Esophagus mucosa (tissue), 1 donor: ENCODE measurements at places on chromosomes 3 and 15. TPM values are rescaled to one million over a fixed set of nuclear protein-coding genes. Genes with fewer than 3 reads are reported as not detected.

Gene DENND6A
- 23.5 TPM for total RNA-seq

Gene ITGA11
- total RNA-seq: 0.48 TPM

Gene TASOR
- 30.0 TPM for total RNA-seq

Gene FOXB1
- not detected for total RNA-seq

Gene PPCDC
- total RNA-seq: 13.6 TPM

Gene ASB14
- not detected for total RNA-seq

Gene ACTC1
- 0.92 TPM for total RNA-seq

Gene ZDHHC3
- 72.3 TPM for total RNA-seq

Gene FAM81A
- 1.2 TPM for total RNA-seq

Gene FANCD2OS
- not detected for total RNA-seq

Gene CACNA2D2
- 0.08 TPM for total RNA-seq

DNA sequence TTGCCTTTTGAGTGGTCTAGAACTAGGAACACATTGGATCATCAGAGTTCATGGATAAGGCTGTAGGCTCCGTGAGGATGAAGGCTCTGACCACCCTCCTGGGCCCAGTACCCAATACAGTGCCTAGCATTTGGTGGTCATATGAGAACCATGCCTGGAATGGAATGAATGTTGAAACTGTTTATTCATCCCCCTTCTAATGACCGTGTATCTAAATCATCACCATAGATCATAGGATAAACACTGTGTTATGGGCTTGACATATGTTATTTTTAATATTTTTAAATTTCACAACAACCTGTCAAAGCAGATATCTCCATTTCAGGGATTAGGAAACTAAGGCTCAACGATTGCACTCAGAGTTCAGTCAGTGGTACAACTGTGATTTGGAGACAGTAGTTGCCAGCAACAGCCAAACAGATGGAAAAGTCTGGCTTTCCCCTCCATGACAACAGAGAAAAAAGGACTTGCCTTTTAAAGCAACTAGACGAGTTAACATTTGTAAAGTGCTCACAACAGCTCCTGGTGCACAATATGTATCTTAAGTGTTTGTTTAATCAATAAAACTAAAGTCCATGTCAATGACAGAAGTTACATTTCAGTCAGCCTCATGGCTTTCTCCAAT is 89.6 kb downstream of the TMEM266 start:
- ATAC-seq: no peak

GRCh38 chr15:39260391-39260790 is 320.5 kb upstream of the THBS1 start:
- no peak for ATAC-seq

DNA sequence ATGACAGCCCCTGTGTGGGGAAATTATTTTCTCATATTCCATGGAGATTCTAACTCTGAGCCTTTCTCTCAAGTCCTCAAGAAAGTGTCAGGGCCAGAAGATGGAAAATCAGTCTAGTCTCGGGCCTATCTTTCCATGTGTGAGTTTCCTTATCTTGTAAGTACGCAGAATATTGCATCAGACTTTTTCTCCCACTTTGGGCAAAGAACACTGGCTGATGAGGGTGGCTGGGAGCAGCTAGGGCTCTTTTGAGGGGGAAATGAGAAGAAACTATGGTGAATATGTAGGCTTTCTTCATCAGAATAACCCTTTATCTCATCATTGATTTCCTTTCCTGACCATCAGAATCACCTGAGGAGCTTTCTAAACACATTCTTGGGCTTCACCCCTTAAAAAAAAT is 264.0 kb downstream of the CLSTN2 start:
- no peak for ATAC-seq

- no peak for ATAC-seq
Measured at GRCh38 chr15:38017721-38018120, 83.3 kb downstream of the TMCO5A start.

DNA sequence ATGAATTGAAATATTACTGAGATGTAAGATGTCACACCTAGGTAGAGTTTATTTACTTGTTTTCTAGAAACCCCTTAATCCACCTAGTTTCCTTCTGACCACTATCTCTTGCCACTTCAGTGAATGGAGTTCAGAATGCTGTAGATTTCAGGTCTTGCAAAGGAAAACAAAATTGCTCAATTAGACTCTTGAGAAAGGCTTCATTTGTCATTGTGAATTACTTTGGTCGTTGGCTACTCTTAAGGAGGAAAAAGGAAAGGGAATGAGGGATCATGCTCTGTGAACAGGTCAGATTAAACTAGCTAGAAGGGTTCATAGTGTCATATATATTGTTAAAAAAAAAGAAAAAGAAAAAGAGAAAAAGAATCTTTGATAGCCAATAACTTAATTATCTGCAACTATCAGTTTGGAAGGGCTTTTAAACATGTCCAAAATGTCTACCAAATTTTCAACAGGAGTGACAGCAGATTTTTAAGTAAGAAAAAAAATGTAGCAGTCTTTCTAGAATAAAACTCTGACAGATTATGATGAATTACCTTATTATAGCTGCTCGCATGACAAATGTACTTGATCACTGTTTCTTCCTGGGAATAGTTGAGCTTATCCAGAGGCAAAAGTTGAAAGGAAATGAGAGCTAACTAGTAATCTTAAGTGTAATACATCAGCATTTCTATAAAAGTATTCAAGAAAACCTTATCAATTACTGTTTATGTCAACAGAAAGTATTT is 543.5 kb downstream of the CADM2 start:
- ATAC-seq: no peak

DNA sequence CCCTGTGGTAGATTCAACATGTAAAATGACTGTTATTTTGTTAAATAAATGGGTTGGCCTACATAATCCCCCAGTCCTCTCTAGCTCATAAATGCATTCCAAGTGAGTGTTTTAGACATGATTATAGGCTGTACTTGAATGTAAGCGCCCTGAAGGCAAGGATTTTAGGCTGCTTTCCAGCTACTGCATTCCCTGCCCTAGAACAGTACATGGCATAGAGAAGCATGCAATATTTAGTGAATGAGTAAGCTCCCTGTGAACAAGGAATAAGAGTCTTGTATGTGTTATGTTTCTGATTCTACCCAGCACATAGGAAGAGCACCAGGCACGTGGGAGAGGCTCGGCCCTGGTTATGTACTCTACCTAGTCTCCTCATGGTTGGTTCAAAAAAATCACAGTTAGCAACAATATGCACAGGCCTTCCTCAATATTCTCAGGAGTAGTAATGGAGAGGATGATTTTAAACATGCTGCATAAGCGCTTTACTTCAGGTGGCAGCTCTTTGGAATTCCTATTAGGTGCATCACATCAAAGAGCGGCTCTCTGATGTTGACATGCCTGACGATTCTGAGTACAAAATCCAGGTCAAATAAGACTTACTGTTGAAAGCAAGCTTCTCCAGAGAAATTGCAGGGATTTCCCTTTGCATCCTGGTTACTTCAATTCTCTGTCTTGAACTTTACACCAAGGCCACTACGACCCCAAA is 456.6 kb downstream of the MAGI1 start:
- peak; percentile 11 for ATAC-seq

- ATAC-seq: no peak
Measured at GRCh38 chr15:49709646-49710214, 88.9 kb downstream of the DTWD1 start.

DNA sequence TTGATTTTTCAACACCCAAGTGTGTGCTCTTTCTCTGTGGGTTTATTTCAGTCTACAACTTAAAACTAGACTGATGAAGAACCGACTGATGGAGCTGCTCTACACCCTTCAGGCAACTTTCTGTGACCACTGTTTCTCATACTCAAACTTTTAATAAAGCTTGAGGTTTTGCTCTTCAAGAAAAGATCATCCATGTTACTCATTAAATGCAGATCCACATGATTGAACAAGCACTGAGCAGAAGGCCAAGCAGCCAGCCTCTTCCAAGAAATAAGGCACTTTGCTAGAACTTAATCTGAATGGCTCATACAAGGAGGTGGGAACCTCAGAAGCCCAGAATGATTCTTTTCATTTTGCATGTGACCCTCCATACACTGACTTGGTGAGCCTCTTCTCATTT is 8.7 kb downstream of the SLC27A2 start:
- ATAC-seq: no peak

- ATAC-seq: peak; percentile 23
Measured at GRCh38 chr3:188975600-188976314, 196.0 kb upstream of the TPRG1 start.

- ATAC-seq: no peak
Measured at GRCh38 chr15:39685999-39686613, 96.5 kb downstream of the FSIP1 start.

- ATAC-seq: peak; percentile 77
Measured at GRCh38 chr3:156151824-156152428, 31.5 kb downstream of the KCNAB1 start.

- ATAC-seq: no peak
Measured at GRCh38 chr3:53229171-53229570, 26.7 kb downstream of the TKT start.

- ATAC-seq: no peak
Measured at GRCh38 chr15:59540654-59541053, 70.9 kb upstream of the GCNT3 start.

GRCh38 chr3:187932530-187932929 is 187.3 kb upstream of the BCL6 start:
- ATAC-seq: no peak

GRCh38 chr3:125257536-125257935 is 45.0 kb upstream of the SLC12A8 start:
- ATAC-seq: no peak

- ATAC-seq: no peak
Measured at GRCh38 chr15:74730619-74731316, 5.4 kb upstream of the CYP1A1 start.

DNA sequence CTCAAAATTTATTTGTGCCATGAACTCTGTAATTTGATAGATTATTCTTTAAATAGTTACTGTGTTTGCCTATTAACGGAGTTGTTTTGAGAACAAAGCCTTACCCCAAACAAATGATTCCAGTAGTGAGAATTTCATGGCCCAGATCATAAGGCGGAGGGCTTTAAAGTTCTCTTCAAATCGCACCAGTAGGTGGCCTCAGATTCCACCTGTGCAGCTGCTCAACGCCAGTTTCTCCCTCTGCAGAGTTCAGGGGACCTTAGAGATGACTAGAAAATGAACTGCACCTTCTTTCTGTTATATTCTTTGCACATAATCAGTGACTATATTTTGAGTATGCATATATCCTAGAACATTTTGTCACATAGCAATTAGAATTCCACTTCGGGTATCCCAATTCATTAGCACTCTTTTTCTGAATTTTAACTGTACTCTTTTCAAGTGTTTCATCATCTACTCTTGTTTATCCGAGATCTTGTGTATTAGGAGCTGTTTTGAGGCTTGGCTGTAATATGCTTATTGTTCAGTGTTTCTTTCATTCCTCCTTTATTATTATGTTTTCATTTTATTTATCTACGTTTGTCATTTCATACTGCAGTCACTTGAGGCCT is 232.6 kb upstream of the CHRM5 start:
- peak; percentile 51 for ATAC-seq

GRCh38 chr3:37544869-37545352 is 316.8 kb upstream of the CTDSPL start:
- ATAC-seq: no peak

DNA sequence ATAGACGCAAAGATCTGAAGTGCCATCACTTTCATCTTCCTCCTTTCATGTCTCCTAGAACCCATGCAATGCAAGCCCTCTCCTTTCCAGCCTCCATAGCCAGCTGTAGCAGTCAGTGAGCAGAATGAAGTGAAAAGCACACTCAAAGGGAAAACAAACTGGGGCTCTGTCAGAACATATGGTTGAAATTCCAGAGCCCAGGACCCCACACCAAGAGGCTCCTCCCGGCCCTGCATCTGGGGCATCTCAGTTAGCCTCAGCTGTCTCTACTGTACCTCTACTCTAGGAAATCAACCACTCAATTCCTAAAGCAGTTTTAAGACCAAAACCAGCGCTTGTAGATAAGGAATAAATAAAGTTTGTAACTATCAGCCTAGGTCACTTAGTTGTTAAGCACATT is 73.8 kb upstream of the P3H2 start:
- ATAC-seq: no peak

GRCh38 chr15:56042031-56042430 is 48.6 kb upstream of the NEDD4 start:
- ATAC-seq: peak; percentile 27

GRCh38 chr15:74857082-74857655 is 14.2 kb upstream of the ULK3 start:
- peak; percentile 23 for ATAC-seq

GRCh38 chr3:49387721-49388120 is 24.1 kb downstream of the RHOA start:
- peak; percentile 67 for ATAC-seq
